ENCODE measurements at places on chromosomes 4 and X.

DNA sequence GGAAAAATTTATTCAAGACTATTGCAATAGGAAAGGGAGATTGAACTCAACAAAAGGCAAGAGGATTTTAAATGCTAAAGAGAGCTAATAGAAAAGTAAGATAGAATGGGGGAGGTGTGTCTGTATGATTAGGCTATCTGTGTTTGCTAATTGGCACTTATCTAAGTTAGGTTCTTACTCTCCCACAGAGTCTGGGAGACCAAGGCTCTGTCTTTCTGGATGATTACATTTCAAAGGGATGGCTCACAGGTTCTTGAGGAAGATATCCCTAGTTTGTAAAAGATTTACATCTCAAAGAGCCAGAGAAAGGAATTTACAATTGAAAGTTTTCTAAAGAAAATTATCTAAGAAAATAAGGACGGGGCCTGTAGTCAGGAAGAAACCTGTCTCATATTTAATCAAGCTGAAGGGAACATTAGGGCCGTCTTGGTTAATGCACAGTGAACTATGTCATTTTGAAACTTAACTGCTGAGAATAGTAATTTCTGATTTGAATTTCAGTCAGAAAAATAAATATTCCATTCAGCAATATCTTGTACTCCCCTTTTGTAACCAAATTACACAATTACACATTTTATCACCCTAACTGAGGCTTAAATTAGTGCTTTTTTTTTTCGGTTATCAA, 75.8 kb downstream of the MAGEB10 start:
- DNase-seq, result no peak

GRCh38 chr4:152510349-152511147, 25.3 kb downstream of the FBXW7 start:
- DNase-seq, result no peak

DNA sequence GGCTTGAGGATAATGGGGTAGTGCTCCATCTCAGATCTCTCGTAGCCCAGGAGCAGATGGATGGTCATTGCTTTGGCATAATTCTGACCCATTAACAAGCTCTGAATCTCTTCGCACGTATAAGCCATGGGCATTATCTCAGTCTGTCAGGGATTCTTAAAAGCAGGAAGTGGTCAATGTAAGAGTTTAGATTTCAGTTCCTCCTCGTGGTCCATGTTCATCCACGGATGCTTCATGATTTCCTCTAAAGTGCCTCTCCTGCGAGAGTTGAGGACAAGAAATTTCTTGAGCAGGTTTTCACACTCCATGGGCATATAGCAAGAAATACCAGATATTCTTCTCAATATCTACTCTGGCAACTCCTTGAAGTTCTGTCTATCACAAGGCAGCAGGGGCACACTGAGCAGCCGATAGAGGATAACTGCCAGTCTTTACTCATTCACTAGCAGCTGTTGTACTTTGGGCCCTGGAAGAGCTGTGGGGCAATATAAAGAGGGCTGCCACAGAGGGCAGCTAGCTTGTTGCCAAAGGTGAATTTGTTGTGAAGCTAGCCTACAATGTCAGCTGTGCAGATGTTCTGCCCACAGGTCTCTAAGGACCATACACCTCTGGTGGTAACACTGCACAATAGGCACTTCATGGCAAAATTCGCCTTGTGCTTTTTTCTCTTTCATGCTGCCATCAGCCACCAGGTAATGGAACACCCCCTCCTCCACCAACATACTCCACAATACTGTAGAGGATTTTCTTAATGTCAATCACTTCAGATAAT, 52.0 kb upstream of the WDR17 start:
- DNase-seq, result peak; percentile 8

GRCh38 chrX:57156397-57157049, 19.3 kb upstream of the SPIN2A start:
- no peak for DNase-seq

DNA sequence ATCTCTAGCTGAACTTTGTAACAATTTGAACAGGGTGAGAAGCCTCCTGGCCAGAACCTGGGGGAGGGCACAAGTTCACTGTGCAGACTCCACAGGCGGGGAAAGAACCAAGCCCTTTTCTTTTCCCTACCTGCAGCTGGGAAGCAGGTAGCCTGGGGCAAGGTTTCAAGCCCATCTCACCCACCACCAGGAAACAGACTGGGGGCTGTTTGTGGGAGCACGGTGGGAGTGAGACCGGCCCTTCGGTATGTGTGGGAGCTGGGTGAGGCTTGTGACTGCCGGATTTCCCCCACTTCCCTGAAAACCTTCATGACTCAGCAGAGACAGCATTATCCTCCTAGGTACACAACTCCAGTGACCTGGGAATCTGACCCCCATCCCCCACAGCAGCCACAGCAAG, 211.7 kb downstream of the ZNF674 start:
- DNase-seq, result no peak

All from inflammatory macrophage treated with lipopolysaccharide for 1 hour (primary cell).